ENCODE measurements at places on chromosomes 7 and 10. TPM values are rescaled to one million over a fixed set of nuclear protein-coding genes. Genes with fewer than 3 reads are reported as not detected.

SCRN1 gene
- 28.2 TPM for polyA plus RNA-seq

CYP3A5 gene
- polyA plus RNA-seq = 0.42 TPM

PCGF5 gene
- 17.4 TPM for polyA plus RNA-seq

TNS3 gene
- 11.9 TPM for polyA plus RNA-seq

GIMAP6 gene
- polyA plus RNA-seq = not detected

LRIT1 gene
- polyA plus RNA-seq = not detected

CLEC2L gene
- polyA plus RNA-seq = 19.5 TPM

INA gene
- polyA plus RNA-seq = 395 TPM

THNSL1 gene
- 21.8 TPM for polyA plus RNA-seq

C10orf62 gene
- polyA plus RNA-seq = not detected

FAM131B gene
- 0.35 TPM for polyA plus RNA-seq

AKR1C3 gene
- 8.9 TPM for polyA plus RNA-seq

CDC14C gene
- polyA plus RNA-seq = not detected

RASSF4 gene
- 33.0 TPM for polyA plus RNA-seq

SPDYE6 gene
- polyA plus RNA-seq = 0.46 TPM

C7orf33 gene
- not detected for polyA plus RNA-seq

FAM25C gene
- not detected for polyA plus RNA-seq

AKR1C2 gene
- polyA plus RNA-seq = 29.0 TPM

STEAP1B gene
- 6.0 TPM for polyA plus RNA-seq

MASTL gene
- polyA plus RNA-seq = 4.2 TPM
